Glomerular endothelial cell (primary cell): ENCODE measurements at places on chromosomes 5 and 9. TPM values are rescaled to one million over a fixed set of nuclear protein-coding genes. Genes with fewer than 3 reads are reported as not detected.

DNA sequence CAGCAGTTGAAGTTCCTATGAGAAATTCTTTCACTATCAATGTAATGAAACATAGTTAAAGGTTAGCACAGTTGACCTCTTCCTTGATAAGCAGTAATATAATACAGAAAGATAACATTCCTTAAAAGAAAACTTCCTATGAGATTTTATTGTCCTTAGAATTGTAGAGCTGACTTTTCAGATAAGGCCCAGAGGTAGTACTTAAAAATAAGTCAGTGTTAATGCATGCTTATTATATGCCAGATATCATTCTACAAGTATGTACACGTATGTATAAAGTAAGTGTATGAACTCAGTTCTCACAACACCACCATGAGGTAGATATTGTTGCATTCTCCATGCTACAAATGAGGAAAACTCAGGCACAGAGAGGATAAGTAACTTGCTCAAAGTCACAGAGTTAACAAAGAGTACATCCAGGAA is 15.3 kb downstream of the AP3S1 start:
- no peak for DNase-seq

- no peak for DNase-seq
Observed at GRCh38 chr9:110059461-110059860, 148.5 kb downstream of the C9orf152 start.

DNA sequence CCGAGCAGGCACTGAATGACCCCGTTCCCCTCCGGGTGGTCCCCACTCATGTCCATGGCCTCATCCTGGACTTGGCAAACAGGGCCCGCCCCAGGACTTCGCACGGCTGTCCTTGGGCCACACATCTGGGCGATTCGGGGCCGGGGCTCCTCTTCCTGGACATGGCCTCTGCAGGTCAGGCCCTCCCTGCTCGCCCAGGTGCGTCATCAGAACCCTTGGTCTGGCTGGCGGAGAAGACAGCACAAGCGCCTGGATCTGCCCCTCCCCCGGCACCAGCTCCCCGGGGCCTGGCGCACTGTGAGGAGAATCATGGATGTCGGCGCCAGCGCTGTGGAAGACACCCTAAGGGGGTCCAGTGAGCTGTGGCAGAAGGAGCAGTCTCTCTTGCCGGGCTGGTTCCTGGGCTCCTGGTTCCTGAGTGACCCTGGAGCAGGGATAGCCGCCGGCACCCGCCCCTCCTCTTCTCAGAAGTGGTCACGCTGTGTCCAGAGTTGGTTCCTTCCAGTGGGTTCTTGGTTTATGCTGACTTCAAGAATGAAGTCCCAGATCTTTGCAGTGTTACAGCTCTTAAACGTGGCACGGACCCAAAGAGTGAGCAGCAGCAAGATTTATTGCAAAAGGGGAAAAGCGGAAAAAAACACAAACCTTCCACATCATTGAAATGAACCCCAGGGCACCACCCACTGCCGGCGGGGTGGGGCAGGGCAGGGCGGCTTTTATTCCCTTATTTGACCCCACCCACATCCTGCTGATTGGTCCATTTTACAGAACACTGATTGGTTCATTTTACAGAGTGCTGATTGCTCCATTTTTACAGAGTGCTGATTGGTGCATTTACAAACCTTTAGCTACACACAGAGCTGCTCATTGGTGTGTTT is 25.9 kb upstream of the SLC12A7 start:
- DNase-seq, result no peak

- no peak for DNase-seq
Observed at GRCh38 chr9:93896496-93897033, 58.6 kb downstream of the BARX1 start.

Gene FBP2
- total RNA-seq, result not detected in 2 replicates

Gene SLIT3
- total RNA-seq, result 1.3 and 7.4 TPM in 2 replicates
